Renal cortex interstitium (tissue), 15 donors: ENCODE measurements at places on chromosomes 1 and 21.

DNA sequence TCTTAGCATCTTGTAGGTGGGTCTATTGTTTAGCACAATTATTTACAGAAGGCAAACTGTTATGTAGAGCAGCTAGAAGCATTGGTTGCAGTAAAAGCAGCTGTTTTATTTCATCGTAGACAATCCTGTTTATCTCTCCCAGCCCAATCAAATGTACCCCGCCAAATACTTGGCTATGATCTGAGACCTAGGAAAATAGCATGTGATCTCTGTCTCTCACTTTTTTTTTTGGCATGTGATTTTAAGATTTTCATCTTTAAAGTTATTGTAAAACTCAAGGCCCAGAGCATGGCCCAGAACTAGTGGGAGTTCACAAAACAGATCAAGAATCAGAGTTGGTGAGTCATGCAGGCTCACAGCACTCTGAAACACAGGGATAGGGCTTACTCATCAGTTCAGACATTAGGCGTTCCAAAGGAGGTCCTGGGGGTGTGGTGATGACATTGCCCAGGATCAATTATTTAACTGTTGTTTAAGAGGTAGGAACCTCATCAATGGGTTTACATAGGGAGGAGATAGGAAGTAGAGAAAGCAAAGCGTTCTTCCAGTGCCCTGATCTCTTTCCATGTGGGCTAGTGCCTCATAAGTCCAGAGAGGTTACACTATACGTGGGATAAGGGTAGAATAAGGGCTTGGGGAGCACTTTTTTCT lies 40.2 kb downstream of the TBX19 start:
- no peak for DNase-seq

DNA sequence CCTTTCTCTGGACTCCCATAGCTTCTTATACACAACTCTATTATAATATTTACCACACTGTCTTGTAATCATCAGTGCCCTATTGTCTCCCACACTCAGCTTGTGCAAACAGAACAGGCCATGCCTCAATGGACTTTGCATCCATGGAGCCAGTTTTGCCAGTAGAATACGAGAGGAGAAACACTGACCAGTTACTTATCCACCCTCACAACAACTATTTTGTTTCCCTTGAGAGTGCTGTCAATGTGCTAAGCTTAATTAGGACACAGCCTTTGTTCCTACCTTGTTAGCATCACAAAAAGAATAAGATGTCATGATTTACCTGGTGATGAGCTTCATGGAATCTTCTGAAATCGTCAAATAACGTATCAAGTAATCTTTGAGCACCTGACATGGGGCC lies 18.1 kb upstream of the LRRC52 start:
- DNase-seq = no peak

- DNase-seq = no peak
These were observed 57.0 kb upstream of the RGS7 start for GRCh38 chr1:241413974-241414373.

DNA sequence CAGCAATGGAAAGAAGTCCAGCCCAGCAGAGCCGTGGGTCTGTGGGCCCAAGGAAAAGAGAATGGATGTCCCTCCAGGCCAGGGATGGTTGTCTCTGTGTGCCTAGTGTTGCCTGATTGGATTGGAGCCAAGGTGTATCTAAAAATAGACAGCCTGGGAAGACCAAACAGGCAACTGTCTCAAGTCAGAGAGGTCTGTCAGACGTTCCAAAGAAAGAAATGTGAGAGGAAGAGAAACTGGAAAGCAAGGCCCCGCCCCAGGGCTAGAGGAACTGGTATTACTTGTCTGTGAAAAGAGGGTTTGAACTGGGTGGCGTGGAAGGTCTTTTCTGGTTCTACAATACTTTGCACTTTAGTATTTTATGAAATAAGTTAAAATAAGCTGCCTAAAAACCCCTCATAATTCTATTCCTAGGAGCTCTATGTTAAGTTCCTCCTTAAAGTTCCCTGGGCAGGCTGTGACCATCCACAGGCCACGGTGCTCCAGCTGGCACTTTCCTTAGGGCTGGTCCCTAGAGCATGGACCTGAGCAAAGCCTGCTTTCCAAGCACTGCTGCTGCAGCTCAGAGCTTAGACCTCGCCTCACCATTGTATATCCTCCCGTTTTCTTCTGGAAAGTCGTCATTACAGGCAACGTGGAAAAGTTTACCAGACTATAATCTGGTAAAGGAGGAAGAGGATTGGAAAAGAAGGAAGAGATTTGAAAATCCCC lies 151.6 kb downstream of the DISC1 start:
- DNase-seq = no peak

DNA sequence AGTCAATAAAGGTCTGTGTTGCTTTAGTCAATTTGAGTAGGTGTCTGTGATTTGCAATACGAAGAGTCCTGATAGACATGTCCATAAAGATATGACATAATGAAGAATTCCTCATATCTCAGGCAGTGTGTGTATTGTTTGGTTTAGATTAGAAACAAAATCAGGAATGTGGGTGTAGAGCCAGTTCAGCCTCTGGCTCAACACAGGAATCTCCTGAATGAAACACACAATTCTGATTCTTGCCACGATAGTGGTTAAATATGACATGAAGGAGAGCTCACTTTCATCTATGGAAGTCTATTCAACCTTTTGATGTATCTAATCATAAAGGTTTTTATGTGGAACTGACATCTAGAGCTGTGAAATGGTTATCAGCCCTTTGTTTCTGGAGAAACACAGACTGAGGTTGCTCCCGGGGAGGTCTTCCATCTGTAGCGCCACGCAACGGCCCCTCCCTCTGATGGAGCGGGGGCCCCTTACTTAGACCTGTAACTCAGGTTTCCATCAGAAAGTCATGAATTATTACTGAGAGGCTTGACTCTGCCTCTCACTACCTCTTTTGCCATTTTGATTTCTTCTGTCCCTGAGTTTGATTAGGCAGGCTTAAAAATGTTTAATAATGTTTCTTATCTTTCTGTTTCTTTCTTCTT lies 19.5 kb downstream of the TSPAN2 start:
- DNase-seq = no peak
